Chondrocyte (in vitro differentiated cells): ENCODE measurements at places on chromosomes 12 and 14. TPM values are rescaled to one million over a fixed set of nuclear protein-coding genes. Genes with fewer than 3 reads are reported as not detected.

SLCO1B3 gene
- not detected in 3 replicates for total RNA-seq

MUCL1 gene
- not detected in 3 replicates for total RNA-seq

SLC6A13 gene
- 0.37 to 0.59 TPM in 2 of 3 replicates, not detected in the other for total RNA-seq

ANKS1B gene
- 1.8 to 2.3 TPM (median 1.9 TPM) in 3 replicates for total RNA-seq

C12orf76 gene
- 7.2 to 9.9 TPM (median 8.2 TPM) in 3 replicates for total RNA-seq

FIGNL2 gene
- total RNA-seq = 0.26 to 0.30 TPM in 2 of 3 replicates, not detected in the other

PTPN21 gene
- total RNA-seq = 34.9 to 42.9 TPM (median 40.0 TPM) in 3 replicates

PTPRB gene
- 0.21 to 0.37 TPM (median 0.29 TPM) in 3 replicates for total RNA-seq

BAZ2A gene
- total RNA-seq = 65.2 to 72.8 TPM (median 71.2 TPM) in 3 replicates

PZP gene
- total RNA-seq = not detected in 3 replicates

PLEKHH1 gene
- 0.65 to 2.8 TPM (median 1.1 TPM) in 3 replicates for total RNA-seq

GALNT8 gene
- 0.51 to 1.7 TPM (median 1.4 TPM) in 3 replicates for total RNA-seq

UBC gene
- total RNA-seq = 987 to 1,235 TPM (median 1,212 TPM) in 3 replicates

SAMD4A gene
- 53.3 to 59.3 TPM (median 57.0 TPM) in 3 replicates for total RNA-seq

CRADD gene
- total RNA-seq = 9.1 to 12.6 TPM (median 9.8 TPM) in 3 replicates

GRCh38 chr12:52600071-52600470 is 1.2 kb downstream of the KRT72 start:
- DNase-seq = no peak

DNA sequence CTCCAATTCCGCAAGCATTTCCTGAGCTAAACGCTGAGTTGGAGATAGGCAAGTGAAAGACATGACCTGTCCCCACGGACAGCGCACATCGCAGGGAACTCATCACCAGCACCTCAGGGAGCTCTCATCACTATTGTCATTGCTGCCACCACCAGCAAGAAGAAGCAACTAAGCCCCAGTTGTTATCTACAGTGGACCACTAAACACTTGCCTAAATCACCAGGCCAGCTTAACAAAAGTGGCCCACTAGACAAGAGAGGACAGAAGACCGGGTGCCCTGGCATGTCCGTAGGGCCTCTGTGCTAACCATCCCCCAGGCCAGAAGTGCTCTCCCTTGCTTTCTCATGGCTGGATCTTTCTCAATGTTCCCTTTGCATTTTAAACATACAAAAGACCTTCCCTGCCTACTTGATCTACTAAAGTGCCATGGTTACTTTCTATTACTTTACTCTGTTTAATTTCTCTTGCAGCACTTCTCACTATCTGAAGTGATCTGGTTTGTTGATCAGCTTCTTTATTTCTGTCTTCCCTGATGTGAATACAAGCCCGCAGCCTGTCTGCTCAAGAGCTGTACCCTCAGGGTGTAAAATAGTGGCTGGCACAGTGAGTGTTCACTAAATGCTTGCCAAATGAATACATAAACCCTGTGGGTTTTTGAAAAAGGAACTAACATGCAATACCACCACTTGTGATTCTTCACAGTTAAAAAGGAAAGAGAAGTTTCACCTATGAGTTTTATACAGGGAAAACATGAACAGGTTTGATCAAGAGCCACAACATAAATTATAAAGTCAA is 60.9 kb upstream of the RFLNA start:
- DNase-seq = no peak

DNA sequence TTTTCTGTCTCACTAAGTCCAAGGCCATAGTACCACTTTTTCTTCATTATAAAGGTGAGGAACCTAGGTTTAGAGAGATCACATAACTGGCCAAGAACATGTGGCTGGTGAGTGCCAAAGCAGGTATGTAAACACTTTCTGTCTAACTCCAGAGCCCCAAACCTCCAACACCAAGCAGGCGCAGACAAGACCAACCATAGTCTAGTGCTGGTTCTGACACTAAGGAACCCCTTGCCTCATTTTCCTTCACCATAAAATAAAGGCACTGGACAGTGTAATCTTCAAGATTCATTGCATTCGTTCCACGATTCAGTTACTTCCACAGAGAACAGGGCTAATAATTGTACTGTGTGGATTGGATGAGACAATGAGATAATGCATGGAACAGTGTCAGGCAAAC is 71.0 kb downstream of the NPAS3 start:
- DNase-seq = no peak

DNA sequence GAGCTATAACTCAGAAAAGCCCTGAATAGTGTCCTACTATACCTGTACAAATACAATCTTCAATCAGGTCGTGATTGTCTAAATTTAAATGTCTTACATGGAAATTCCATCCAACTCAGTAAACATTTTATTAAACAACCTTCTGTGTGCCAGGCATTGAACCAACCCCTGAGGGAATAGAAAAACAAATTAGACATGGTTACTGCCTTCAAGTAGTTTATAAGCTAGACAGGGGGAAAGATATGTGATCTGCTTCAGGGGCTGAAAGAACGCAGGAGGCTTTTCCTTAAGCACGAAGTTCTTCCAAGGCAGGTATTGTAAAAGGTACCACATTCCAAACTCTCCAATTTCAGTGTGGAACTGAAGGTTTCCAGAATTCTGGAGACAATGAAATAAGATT is 39.7 kb upstream of the STAB2 start:
- DNase-seq = no peak

GRCh38 chr12:12726555-12727093 is 9.5 kb downstream of the CDKN1B start:
- no peak for DNase-seq

- no peak for DNase-seq
Observed at GRCh38 chr14:90193925-90194324, 62.4 kb upstream of the PSMC1 start.

- no peak for DNase-seq
Observed at GRCh38 chr12:94460616-94460959, 921 bp upstream of the CEP83 start.

DNA sequence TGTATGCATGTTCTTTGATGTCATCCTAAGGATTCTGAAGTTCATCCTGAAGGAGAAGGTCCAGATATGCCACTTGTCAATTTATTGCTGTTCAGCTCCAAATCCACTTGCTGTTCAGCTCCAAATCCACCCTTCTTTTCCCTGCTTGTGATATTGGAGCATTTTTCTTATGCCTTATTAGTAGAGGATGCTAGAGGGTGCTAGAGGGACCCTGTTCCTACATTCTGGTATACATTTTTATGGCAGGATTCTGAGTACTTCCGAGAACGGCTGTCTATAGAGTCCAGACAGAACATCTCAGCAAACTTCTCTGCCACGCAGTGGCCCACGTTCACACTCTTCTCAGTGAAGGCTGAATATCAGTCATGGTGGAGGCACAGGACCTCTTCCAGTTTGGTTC is 406.7 kb downstream of the NOVA1 start:
- DNase-seq = no peak

GRCh38 chr12:66164349-66164821 is 5.4 kb downstream of the TMBIM4 start:
- no peak for DNase-seq

- DNase-seq = no peak
Observed at GRCh38 chr12:110354172-110354780, 49.2 kb downstream of the ANAPC7 start.

- no peak for DNase-seq
Observed at GRCh38 chr12:64083285-64084210, 138.5 kb downstream of the KICS2 start.

DNA sequence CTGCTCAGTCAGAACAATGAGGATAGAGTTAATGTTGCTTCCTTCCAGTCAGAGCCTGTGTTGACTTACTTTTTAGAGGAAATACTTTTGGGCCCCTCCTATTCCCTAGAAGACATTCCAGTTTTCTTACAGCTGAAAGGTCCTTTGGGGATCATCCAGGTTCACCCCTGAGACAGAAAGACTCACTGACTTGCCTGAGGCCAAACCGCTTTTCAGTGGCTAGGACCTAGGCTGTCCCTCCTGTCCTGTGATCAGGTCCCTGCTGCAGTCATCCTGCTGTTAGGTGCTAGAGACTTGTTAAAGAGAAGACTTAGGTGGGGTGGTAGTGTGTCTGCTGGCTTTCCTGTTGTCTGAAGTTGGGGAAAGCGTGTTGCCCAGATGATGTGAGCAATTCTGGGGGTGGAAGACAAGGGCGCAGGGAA is 39.6 kb downstream of the SUSD6 start:
- DNase-seq = no peak

DNA sequence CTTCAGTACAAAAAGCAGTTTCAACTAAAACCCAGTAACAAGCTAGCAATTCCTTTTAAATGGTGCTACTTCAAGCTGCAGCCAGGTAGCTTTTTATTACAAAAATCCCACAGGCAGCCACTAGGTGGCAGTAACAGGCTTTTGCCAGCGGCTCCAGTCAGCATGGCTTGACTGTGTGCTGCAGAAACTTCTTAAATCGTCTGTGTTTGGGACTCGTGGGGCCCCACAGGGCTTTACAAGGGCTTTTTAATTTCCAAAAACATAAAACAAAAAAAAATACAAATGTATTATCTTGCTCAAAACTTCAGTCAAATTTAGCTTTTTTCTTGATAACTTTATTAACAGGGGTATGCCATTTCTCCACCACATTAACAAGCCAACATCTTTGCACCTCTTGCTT is 3.6 kb upstream of the CLEC4E start:
- DNase-seq = no peak

GRCh38 chr12:93440043-93440835 is 1.5 kb downstream of the UBE2N start:
- DNase-seq = no peak

GRCh38 chr12:85155791-85156190 is 119.6 kb downstream of the LRRIQ1 start:
- no peak for DNase-seq

GRCh38 chr12:122875590-122876220 is 20.2 kb downstream of the VPS37B start:
- DNase-seq = no peak

- DNase-seq = no peak
Observed at GRCh38 chr12:53701518-53702264, 25.6 kb downstream of the CALCOCO1 start.

GRCh38 chr12:7637615-7638014 is 28.1 kb downstream of the APOBEC1 start:
- DNase-seq = no peak

GRCh38 chr14:53103636-53104340 is 49.3 kb downstream of the DDHD1 start:
- no peak for DNase-seq

DNA sequence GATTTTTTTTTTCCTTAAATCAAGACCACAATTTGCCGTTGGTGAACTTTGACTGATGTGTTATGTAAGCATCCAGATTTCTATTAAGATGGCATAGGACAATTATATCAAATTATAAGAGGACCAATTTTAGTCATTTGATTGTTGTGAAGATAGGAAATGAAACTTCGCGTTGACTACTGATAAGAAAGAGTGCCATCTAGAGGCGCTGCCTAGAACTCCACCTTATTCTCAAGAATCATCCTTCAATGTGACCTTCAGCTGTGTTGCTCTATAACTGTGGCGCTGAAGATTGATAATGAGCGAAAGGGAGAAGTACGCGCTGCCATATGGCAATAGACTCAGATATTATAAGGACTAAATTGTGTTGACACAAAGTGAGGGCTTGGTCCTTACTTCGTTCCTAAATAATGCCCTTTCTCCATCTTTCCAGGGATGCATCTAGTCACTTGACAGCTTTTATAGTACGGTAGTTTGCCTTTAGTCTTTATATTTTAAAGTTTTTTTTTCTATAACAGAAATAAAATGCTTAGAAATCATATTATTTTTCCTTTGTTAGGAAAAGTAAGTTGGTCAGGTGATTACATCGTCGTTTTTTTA is 350.8 kb upstream of the STXBP6 start:
- DNase-seq = no peak

GRCh38 chr12:17489452-17489851 is 600.5 kb downstream of the RERGL start:
- DNase-seq = no peak

DNA sequence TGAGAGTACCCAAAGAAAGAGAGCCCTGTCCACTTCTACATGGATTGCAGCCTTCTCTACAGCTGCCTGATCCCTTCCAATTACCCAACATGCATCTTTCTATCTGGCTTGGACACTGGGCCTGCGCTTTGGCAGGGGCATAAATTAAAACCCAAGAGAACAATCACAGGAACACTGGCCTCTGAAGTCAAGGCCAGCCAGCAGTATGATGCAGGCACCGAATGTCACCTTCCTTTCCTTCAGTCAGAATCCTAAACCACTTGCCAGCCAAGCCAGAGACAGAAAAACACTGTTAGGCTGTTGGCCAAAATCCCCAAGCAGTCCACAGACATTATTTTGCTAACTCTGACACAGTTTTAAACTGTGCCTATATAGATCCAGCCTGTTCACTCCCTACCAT is 113.7 kb downstream of the DUSP6 start:
- DNase-seq = no peak

- DNase-seq = no peak
Observed at GRCh38 chr14:62957562-62957961, 87.7 kb downstream of the KCNH5 start.

- DNase-seq = no peak
Observed at GRCh38 chr12:12612358-12612757, 682 bp downstream of the CREBL2 start.
